ENCODE measurements at places on chromosomes 1 and 21.

DNA sequence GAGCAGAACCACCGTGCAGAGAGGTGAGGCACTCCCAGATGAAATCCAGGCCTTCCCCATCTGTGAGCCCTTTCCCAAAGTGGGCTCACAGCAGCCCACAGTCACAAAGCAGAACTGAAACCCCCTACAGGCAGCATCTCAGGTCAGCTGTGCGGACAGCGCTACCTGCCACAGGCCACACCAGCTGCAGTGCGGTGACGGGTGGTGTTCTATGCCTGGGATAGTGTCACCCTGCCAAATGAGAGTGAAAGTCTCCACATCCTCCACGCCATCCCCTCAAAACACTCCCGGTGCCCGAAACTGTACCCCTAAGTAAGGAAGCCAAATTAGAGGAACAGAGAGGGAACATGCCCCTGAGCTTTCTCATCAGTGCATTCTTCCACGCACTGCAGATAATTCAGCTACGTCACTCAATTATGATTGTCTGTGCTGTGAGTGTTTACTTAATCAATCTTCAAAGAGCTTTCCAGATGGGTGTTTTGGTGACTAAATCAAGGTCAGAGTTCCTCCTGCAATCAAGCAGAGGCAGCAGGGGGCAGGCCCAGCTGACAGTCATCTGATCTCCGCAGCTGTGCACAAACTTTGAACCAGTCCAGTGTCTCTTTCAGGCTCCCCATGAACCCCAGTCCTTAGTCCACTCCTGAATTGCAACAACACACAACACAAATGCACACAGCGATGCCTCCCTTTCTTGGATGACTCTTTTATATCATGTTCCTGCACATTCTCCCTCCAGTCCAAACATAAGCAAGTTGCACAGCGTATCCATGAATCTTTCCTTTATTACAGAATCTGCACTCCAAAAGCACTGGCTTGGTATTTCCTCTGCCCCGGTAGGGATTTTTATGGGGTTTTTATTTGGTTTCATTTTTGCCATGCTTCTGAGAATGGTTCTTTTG, 150.0 kb downstream of the TOMM20 start:
- no peak for DNase-seq

- DNase-seq: peak; percentile 54
Observed at GRCh38 chr1:10210841-10211804, 753 bp downstream of the KIF1B start.

DNA sequence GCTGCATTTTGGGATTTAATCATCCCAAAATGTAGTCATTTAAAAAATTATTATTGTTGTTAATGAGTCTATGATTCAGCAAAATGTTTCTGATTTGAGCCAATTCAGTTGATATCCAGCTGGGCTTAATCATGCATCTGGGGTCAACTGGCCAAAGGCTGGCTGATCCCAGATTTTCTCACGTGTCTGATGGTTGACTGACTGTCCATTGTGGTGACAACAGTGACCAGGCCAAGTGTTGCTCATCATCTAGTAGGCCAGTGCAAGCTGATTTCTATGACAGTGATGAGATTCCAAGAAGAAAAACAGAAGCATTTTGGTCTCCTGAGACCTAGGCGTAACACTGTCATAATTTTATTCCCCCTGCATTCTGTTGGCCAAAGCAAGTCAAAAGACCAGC, 80.1 kb upstream of the ZC3H11B start:
- DNase-seq: no peak

GRCh38 chr1:111967067-111967690, 22.3 kb downstream of the KCND3 start:
- DNase-seq: peak; percentile 30

- DNase-seq: no peak
Observed at GRCh38 chr21:45310459-45310858, 22.8 kb upstream of the POFUT2 start.

GRCh38 chr1:187921426-187921825, 1092.7 kb downstream of the PLA2G4A start:
- DNase-seq: no peak

GRCh38 chr1:209688746-209689234, 13.6 kb downstream of the G0S2 start:
- DNase-seq: no peak

- DNase-seq: no peak
Observed at GRCh38 chr1:175820456-175821025, 77.1 kb upstream of the TNR start.

DNA sequence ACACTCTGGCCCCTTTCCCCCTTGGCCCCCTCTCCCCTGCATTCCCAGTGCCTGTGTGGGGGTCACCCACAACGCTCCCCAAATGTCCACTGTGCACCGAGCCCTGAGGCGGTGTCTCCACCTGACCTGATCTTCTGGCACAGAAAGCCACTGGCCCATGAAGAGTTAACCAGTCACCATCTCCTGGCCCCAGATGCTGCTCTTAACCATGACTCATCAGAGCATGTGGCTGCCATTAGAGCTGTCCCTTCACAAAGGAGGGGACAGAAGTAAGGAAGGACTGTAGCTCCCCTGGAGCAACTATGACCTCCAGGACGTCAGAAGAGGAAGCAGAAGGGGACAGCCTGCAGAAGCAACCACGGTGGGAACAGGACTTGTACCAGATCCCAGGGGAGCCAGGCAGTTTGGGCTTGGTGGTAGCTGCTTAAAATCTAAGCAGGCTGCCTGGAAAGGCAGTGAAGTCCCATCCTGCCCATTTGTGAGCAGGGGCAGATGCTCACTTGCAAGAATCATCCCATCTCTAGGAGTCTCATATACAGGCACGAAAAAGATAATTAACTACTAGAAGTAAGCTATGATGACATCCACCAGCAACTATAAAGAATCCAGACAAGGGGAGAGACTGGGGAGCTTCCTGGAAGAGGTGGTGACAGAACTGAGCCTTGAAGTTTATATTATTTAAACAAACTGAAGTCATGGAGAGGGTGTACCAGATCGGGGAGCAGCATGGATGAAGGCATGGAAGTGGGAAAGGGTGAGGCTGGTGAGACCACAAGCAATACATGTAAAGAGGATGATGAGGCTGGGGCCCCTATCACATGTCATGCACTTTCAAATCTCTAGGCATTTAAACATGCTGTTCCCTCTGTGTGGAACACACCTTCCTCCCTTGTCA, 1.1 kb upstream of the TTC39A start:
- DNase-seq: peak; percentile 73

GRCh38 chr1:147757015-147757990, 3.1 kb downstream of the GJA5 start:
- no peak for DNase-seq

DNA sequence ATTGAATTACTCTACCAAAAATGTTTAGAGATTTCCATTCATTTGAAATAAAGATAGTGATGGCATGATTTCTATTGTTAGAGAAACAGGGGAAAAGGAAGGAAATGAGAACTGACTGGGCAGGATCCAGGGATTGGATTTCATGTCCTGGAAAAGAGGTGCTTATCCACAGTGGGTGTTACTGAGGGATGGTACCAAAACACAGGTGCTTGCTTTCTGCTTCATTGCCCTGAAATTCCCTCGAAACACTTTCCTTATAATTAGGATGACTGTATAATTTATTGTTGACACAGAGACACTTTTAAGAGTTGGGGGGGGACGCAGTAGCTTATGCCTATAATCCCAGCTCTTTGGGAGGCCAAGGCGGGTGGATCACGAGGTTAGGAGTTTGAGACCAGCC, 185.0 kb upstream of the KCNK2 start:
- no peak for DNase-seq

- DNase-seq: no peak
Observed at GRCh38 chr1:203196371-203196770, 9.9 kb upstream of the CHI3L1 start.

DNA sequence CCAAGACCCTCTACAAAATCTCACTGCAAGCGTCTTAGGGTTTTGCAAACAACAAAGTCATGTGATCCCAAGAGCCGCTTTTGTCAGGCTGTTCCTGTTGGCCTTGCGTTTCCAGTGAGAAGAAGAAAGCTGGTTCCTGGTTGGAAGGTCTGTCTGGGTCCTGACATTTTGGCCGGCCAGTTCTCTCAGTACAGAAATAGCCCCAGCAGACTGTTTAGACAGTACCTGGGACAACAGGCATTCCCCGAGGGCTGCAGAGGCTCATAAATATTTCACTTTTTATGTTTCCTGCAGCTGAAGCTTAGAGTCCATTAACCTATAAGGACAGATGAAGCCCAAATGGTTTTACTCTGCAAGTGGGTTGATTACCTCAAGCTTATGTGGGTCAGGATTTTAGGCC, 8.6 kb downstream of the GPR137B start:
- no peak for DNase-seq

DNA sequence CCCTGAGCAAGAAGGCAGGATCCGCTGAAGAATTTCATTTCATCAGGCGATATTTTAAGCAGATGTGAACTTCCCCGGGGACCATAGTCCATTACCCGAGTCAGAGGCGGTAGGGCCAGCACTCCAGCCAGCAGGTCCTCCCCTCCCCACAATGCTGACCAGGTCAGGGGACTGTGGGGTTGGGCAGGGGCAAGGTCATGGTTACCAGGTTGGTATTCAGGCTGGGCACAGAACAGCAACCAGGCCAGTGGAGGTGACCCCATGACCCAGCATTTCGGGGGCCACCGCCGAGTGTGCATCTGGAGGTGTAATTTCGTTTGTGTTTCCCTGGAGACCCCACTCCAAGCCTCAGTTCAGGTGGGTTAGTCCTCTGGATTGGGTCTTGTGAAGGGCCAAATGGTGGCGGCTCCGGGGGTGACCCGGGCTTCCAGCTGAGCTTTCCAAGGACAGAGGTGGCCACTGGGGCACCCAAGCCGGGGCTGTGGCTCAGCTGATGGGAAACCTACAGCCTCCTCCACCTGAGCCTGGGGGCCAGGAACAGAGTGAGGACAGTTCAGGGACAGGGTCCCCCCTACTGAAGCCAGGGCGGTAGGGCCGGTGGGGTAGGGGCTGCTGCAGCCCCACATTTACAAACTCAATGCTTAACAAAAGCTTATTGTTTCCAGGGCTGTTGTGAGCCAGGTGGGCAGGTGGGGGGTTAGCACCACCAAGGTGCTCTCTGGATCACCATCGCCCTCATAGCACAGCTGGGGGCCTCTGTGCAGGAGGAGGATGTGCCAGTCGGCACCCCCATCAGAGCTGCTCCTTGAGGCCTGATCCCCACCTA, 2.8 kb downstream of the PRDM16 start:
- DNase-seq: no peak

DNA sequence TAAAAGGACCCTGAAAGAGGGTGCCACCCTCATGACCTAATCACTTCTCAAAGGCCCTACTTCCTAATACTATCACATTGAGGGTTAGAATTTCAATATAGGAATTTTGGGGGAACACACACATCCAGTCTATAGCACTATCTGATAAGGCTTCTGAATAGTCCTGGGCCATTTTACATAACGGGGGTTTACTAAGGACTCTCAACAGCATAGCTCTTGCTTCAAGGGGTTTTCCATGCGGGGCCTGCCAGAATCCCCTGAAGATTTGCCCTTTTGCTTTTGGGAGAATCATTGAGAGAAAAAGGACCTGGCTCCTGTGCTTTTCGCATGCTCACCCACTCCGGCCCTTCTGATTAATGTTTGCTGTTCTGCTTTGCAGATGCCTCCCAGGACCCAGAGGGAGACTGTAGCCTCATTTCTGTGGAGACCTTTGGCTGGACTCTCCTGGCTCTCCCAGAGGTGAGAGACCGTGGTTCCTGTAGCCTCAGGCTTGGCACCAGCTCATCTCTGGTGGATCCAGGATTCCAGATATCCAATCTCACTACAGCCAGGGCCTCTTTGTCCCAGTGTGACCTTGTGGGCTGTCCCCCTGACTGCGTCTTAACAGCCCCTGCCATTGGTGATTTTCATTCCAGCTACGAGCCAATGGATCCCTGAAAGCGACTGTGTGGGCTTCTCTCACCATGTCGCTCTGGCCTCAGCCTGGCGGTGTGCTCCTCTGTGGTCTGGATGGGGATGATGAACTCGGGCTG, 72.6 kb downstream of the DDR2 start:
- no peak for DNase-seq

DNA sequence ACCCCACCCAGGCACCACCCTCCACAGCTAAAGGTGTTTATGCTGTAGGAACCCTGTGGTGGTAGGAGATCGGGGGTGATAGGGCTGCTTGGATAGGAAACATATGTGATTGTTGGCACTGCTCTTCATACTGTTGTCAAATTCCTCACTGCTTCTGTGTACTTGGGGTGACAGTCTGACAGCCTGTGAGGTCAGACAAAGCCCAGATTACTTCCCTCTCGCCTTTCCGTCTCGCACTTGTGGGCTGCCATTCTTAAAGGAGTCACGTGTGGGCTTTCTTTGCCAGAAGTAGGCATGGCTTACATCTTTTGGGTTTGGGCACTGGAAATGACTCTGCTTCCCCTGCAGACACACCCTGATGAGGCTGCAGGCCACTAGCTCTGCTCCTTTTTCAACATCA, 363.8 kb downstream of the DISC1 start:
- DNase-seq: no peak

- no peak for DNase-seq
Observed at GRCh38 chr1:911875-912739, 11.6 kb upstream of the SAMD11 start.

- peak; percentile 2 for DNase-seq
Observed at GRCh38 chr1:103788377-103788776, 38.7 kb downstream of the AMY1C start.

GRCh38 chr21:42037943-42038342, 27.8 kb upstream of the ZBTB21 start:
- no peak for DNase-seq

GRCh38 chr1:4699376-4700301, 45.2 kb downstream of the AJAP1 start:
- no peak for DNase-seq

DNA sequence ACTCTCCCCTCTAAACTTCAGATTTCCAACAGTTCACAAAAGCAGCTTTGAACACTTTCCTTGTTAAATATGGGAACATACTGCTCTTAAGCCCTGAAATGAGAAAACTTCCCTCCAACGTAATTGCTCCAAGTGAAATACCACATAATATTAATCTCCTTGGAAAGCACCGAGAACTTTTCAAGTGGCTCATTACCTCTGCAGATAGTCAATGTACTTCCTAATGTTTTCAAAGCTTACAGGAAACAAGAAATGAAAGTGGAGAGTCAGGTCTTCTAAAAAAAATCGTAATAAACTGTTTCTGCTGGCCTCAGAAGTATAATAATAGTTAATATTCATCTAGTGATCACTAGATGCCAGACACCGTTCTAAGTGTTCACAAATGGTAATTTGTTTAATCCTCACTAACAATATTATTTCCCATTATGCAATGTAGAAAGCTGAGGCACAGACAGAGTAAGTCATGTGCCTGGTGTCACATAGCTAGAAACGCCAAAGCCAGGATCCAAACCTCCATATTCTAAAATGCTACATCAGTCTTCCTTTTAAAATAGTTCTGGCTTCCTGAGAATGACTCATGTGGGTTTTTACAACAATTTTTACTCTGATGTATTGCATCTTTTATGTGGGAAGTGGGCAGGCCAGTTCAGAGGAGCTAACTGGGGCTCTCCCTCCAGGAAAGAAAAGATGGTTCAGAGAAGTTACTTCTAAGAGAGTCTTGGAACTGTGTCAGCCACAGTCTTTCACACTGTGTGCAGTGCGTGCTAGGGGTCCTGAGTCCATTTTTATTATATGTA, 177.2 kb downstream of the PLPPR4 start:
- DNase-seq: no peak

- peak; percentile 28 for DNase-seq
Observed at GRCh38 chr1:93437976-93438605, 9.8 kb upstream of the FNBP1L start.

- DNase-seq: no peak
Observed at GRCh38 chr1:117037802-117038201, 22.3 kb upstream of the TTF2 start.

Measured in SHP77 (cell line).